ENCODE measurements at places on chromosomes 7 and 10.

GRCh38 chr10:112637901-112638300 lies 190.9 kb downstream of the VTI1A start:
- DNase-seq, result no peak

GRCh38 chr7:100859856-100860255 lies 7.3 kb upstream of the TRIP6 start:
- DNase-seq, result no peak

DNA sequence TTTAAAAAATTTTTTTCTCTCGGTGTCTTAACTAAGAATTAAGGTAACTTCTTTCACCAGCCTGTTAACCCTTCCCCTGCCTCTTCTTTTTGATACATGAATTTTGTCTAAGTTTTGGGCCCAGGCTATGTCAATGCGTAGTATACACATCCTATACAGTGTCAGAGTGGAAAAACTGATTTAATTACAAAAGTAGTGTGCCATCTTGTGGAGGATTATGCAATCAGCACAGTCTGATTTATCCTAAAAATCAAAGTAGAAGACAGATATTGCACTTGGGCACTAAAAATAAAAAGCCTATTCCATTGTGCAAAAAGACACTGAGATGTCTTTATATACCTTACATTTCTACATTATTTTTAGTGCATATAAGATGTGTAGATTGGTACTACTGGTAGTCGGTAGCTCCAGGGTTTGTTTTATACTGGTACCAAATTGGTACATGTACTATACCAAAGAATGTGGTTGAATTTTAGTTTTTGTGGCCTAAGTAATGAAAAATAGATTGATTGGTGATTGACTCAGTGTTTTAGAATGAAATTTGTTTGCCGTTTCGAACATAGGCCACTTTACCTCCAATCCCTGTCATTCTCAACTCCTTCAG lies 96.6 kb downstream of the MKLN1 start:
- no peak for DNase-seq

- DNase-seq, result no peak
Measured at GRCh38 chr10:124696446-124697392, 47.5 kb downstream of the FAM53B start.

GRCh38 chr7:151087245-151088018 lies 1.2 kb downstream of the AGAP3 start:
- DNase-seq, result no peak

DNA sequence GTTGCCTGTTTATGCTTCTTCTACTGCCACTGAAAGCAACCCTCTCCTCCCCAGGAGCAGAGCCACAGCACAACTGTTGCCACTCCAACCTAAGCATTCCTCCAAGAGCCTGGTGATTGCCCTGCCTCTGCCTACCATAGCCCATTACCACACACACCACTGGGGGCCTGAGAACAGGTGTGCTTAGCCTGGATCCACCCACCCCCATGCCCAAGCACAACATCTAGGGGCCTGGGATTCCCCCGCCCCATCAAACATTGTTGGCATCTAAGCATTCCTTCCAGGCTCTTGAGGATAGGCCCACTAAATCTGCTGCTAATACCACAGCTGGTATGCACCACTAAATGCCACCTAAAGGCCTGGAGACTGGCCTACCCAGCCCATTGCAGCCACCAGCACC lies 43.3 kb upstream of the ASAH2 start:
- no peak for DNase-seq

DNA sequence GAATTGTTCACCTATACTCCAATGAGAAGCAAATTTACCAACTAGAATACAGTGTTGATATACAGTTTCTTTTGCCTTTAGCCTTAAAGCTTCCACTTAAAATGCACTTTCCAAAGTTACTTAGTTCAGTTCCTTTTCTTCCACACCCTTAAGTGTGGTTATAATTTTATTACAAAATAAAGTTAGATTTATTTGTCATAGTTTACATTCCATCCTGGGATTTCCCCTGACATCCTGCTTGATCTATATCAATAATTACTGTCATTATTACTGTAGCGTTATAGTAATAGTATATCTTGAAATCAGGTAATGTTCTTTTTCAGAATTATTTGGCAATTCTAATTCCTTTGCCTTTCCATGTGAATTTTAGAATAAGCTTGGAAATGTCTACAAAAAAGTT lies 23.3 kb upstream of the MEST start:
- no peak for DNase-seq

DNA sequence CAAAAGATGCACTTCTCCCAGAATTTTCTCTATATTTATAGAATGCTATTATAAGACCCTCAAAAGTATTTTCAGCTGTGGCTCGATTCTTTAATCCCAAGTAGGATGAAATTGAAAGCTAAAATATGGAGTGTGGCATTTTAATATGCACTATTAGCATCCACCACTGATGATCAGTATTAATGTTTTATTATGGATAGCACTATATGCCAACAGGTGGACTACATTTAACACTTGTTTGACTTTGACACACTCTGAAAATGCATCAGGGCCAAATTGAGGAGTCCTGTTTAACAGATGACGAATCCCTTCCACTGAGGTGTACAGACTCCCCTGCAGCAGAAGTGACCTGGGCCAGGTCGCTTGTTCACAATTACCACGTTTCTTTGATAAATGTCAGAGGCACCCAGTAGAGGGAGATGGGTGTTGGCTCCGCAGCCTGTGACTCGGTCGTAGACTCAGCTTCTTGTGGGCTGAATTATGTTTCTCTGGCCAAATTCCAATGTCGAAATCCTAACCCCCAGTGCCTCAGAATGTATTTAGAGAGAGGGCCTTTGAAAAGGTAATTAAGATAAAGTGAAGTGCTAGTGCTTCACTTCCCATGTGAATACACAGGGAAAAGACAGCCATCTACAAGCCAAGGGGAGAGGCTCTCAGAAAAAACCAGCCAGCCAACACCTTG lies 48.1 kb downstream of the WIPF3 start:
- no peak for DNase-seq

DNA sequence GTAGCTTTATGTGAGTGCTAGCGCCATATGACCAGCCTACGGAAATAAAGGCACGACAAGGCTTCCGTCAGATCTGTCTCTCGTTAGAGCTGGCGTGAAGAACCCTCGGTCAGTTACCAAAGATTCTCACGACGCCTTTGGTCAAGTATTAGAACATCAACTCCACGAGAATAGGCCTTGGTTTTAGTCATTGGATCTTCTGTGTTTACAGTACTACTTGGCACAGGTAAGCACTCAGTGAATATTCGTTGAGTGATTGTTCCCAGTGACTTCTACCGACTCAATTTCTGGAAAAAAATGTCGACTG lies 316 bp downstream of the RBM48 start:
- DNase-seq, result no peak

GRCh38 chr10:9504227-9504626 lies 1449.7 kb downstream of the GATA3 start:
- DNase-seq, result no peak

DNA sequence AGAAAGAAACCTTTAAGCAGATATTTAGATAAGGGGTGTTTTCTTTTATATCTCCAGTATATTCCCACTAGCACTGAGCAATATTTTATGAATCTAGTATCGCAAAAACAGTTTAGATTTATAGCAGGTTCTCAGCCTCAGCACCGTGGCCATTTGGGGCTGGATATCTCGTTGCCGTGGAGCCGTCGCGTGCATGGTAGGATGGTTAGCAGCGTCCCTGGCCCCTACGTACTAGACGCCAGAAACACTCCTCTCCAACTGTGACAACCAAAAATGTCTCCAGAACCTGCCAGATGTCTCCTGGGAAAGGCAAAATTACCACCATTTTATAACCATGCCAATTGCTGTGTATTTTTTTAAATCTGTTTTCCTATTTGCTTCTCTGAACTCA lies 172.9 kb downstream of the CACNB2 start:
- DNase-seq, result no peak

DNA sequence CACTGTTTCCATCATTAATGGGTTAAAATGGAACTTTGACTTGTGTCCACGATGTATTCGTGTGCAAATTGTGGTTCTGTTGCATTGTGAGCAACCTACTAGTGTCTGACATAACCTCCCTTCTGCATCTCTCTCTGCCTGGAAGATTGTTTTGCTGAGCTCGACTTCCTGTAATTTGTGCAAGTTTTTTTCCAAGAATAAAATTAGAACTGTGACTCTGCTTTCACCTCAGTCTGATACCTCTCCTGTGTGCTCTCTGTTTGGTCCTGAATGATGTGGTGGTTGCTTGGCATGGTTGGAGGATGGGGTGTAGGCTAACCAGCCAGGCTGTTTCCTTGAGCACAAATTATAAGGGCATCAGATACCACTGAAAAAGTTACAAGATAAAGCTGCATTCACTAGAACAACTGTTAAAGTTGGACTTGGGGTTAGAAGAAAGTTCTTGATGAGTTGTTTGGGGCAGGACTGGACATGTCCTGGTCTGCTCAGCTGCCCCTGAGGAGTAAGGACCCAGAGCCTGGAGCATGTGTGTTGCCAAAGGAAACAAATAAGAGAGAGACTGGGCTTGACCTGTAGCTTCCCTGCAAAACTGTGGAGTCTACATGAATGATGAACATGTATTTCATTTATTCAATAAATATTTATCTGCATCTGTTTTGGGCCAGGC lies 1.9 kb upstream of the VOPP1 start:
- no peak for DNase-seq

GRCh38 chr7:103447073-103447960 lies 1.3 kb upstream of the SLC26A5 start:
- DNase-seq, result no peak

DNA sequence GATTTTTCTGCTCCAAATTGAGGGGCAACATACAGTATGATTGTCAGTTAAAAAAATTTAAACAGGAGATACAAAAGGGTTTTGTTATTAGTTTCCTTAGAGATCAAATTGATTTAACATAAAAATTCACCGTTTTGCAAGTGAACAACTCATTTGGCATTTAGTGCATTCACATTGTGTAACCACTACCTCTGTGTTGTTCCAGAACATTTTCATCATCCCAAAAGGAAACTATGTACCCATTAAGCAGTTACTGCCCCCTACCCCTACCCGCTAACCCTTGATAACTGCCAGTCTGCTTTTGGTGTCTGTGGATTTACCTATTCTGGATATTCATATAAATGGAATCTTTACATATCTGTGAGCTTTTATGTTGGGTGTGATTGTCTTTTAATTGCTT lies 3.1 kb downstream of the ZRANB1 start:
- DNase-seq, result no peak

DNA sequence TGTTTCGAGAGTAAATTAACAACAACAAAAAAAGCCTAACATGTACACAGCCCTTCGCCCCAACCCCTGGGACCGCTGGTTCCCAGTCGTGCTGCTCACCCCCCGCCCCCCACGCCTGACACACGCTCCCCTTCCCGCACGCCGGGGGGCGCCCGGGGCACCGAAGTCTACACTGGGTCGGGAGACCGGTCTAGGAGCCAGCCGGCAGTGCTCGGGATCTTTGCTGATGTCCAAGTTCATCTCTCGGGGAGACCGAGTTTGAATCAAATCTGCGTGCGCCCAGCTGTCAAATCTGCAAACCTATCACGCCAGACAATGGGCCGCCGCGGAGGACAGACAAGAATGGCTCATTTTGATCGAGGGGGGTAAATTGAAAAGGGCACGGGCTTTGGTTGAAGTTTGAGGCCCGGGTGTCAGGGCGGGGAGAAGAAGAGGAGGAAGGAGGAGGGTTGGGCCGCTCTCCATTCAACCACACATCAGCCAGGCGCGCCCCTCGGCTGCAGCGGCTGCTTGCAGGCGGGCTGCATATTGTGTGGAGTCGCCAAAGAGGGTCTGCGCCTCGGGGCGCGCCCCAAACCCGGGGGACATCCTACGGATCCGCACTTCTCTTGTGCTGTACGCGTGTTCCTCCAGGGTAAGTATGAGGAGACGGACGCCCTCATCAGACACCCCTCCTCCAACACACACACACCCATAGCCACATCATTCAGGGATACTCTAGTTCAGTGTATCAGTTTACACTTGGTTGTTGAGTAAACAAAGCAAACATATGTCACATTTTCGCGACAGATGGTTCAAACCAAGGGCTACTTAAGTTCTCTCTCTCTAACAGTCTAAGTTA lies 1.3 kb upstream of the GFRA1 start:
- no peak for DNase-seq

- DNase-seq, result no peak
Measured at GRCh38 chr10:6707352-6707751, 127.3 kb upstream of the PRKCQ start.

DNA sequence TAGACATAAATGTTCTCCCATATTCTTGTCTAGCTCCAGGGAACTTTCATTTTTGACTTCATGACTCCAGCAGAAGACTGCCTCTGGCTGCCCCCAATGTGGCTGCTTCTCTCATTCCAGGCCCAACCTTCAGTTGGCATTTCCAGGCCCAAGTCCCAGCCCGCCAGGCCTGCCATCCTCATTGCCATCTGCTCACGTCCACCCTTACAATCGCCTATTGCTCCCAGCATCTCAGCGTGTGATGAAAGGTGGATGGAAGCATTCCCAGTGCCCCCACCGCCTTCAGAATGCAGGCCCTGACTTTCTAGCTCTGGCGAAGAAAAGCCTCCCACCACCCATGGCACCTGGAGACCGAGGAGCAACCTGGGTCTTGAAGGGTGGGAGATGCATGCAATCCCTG lies 132.1 kb upstream of the LANCL2 start:
- no peak for DNase-seq

DNA sequence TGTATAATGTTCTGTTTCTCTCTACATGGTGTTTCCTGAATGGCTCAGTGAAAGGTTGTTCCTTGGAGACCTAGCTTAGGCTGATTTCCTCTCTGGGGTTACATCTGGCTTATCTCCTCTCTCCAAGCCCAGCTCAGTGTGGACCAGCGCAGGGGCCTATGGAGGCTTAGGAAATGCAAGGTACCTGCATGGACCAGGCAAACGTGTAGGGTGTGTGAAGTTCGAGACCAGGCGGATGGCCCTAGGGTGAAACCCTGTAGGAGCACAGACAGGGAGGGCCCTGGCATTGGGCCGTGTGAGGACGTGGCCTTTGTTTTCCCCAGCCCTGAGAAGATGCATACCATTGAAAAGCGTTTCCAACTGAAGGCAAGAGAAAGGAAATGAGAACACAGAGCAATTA lies 59.0 kb downstream of the DOCK1 start:
- DNase-seq, result no peak

DNA sequence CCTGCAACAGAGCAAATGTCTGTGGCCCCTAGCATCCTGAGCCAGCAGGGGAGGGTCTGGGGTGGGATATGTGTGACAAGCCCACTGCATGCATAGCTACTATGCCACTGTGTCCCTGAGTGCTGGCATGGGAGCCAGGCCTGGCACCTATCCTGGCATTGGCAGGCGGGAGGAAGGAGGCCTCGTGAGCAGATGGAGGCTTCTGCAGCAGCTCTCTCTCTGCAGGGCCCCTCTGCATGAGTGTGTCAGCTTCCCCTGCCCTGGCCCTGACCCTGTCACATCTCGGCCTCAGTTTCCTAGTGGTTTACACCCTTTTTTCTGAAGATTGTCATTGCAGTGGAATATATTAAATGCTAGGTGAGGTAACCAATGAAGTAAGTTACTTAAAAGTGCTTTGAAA lies 13.1 kb upstream of the IMPDH1 start:
- no peak for DNase-seq

DNA sequence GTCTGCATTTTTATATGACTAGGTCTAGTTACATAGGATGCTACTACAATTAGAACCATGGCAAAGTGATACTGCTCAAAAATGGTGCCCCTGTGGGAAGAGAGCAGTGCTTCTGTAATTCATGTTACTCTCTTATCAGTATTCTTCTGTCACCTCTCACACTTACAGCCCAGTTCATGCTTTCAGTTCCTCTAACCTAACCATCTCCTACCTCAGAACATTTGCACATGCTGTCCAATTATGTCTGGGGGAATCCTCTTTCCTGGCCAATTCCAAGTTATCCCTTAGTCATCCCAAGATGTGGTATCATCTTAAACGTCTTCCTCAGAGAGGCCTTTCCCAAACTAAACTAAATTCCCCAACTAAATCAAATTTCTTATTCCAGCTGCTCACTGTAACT lies 190.2 kb downstream of the RELN start:
- DNase-seq, result no peak

- DNase-seq, result no peak
Measured at GRCh38 chr7:64433590-64433989, 119.8 kb downstream of the ZNF736 start.
